ENCODE measurements at places on chromosomes 4 and X. TPM values are rescaled to one million over a fixed set of nuclear protein-coding genes. Genes with fewer than 3 reads are reported as not detected.
A peak's percentile ranks its signal among the peaks of the same experiment; 100 is the strongest.

GRCh38 chr4:89056292-89056952 is 563 bp downstream of the FAM13A start:
- no peaks in the 10 kb centered on the region for H3K27me3 ChIP-seq
- peak overlapping the region; percentile 58 for H3K27ac ChIP-seq
- no peaks in the 10 kb centered on the region for H3K36me3 ChIP-seq
- H3K4me3 ChIP-seq: peak overlapping the region; percentile 53

The ATP8A1 gene
- 259 TPM for total RNA-seq

The KLB gene
- 0.20 TPM for total RNA-seq

GRCh38 chr4:20015636-20016224 is 236.0 kb upstream of the SLIT2 start:
- H3K27ac ChIP-seq: no peak overlapping the region
- no peaks in the 10 kb centered on the region for H3K27me3 ChIP-seq
- no peaks in the 10 kb centered on the region for H3K36me3 ChIP-seq
- DNase-seq: no peak
- H3K4me1 ChIP-seq: no peaks in the 10 kb centered on the region

- H3K4me1 ChIP-seq: peaks cover 3% of the 10 kb centered on the region
- H3K27ac ChIP-seq: peak within 1 kb of the TSS; percentile 98
- no peaks in the 10 kb centered on the region for H3K27me3 ChIP-seq
- DNase-seq: peak; percentile 79
- H3K36me3 ChIP-seq: peaks cover 8% of the 10 kb centered on the region
These were observed at the start of gene CDK16 for GRCh38 chrX:47218280-47218919. CDK16 (plus strand) TSS chrX:47218681; CDS start chrX:47223558, 4,877 bp downstream.

The MGAT4D gene
- total RNA-seq: not detected

- peaks cover 96% of the 10 kb centered on the region for H3K4me1 ChIP-seq
- H3K27me3 ChIP-seq: no peaks in the 10 kb centered on the region
- peak overlapping the region; percentile 92 for H3K27ac ChIP-seq
These were observed 7.2 kb downstream of the SH3BP2 start for GRCh38 chr4:2799971-2800690.

- no peak within 1 kb of the TSS for H3K27ac ChIP-seq
- H3K27me3 ChIP-seq: no peaks in the 10 kb centered on the region
- peak; percentile 72 for DNase-seq
- peaks cover 7% of the 10 kb centered on the region for H3K4me1 ChIP-seq
- H3K4me3 ChIP-seq: no peak within 1 kb of the TSS
These were observed at the start of gene ARX for GRCh38 chrX:25015486-25016360. ARX (minus strand) TSS chrX:25015965; CDS start chrX:25015737, 228 bp downstream.

GRCh38 chrX:71909956-71910355 is 689 bp upstream of the NHSL2 start:
- H3K4me3 ChIP-seq: no peak overlapping the region
- H3K27ac ChIP-seq: no peak overlapping the region
- no peak for DNase-seq
- no peaks in the 10 kb centered on the region for H3K27me3 ChIP-seq

The KCND1 gene
- 3.1 TPM for total RNA-seq

DNA sequence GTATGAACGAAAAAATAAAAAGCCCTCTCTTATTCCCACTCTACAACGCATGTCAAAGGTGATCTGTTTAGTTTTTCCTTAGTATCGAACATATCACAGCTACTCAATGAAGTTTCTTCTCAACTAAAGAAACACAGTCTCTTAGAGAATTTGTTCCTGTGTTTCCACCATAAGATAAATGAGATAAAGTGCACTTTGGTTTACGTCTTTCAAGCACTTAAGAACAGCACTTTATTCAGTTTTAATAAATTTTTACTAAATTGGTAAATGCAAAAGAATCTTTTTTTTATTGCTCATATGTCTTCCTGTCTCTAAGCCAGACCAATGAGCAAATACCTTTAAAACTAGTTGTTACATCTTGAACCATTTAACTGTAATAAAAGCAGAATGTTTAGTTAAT is 259.8 kb downstream of the CHIC1 start:
- H3K4me1 ChIP-seq: no peaks in the 10 kb centered on the region
- no peaks in the 10 kb centered on the region for H3K27me3 ChIP-seq
- DNase-seq: no peak
- H3K36me3 ChIP-seq: no peaks in the 10 kb centered on the region

GRCh38 chr4:67393699-67394281 is 151.5 kb downstream of the CENPC start:
- H3K27me3 ChIP-seq: no peaks in the 10 kb centered on the region
- H3K4me1 ChIP-seq: no peaks in the 10 kb centered on the region
- H3K27ac ChIP-seq: no peak overlapping the region
- no peak overlapping the region for H3K4me3 ChIP-seq

The DUSP21 gene
- total RNA-seq: not detected

DNA sequence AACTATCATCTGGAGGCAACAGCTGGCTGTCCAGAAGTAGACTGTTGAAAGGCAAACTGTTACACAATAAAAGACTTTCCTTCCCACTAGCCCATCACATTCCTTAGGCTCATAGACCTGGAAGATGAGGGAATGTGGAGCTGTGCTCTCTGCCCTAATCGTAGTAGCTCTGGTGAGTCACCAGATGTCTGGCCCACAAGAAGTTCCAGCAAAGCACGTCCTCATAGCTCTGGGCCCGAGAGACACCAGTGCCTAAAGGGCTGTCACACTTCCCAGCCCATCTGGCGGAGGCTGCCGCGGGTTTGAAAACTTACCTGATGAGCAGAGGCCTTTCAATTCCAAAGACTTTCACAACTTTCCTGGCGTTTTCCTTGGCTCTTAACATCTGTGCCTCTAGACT is 81.7 kb upstream of the STOX2 start:
- no peak for DNase-seq
- H3K4me3 ChIP-seq: no peak overlapping the region
- H3K27me3 ChIP-seq: no peaks in the 10 kb centered on the region
- no peaks in the 10 kb centered on the region for H3K4me1 ChIP-seq
- no peaks in the 10 kb centered on the region for H3K36me3 ChIP-seq

GRCh38 chrX:131595120-131595519 is 51.2 kb downstream of the OR13H1 start:
- no peaks in the 10 kb centered on the region for H3K4me1 ChIP-seq
- H3K4me3 ChIP-seq: no peak overlapping the region
- DNase-seq: no peak
- H3K27me3 ChIP-seq: no peaks in the 10 kb centered on the region
- no peaks in the 10 kb centered on the region for H3K36me3 ChIP-seq

DNA sequence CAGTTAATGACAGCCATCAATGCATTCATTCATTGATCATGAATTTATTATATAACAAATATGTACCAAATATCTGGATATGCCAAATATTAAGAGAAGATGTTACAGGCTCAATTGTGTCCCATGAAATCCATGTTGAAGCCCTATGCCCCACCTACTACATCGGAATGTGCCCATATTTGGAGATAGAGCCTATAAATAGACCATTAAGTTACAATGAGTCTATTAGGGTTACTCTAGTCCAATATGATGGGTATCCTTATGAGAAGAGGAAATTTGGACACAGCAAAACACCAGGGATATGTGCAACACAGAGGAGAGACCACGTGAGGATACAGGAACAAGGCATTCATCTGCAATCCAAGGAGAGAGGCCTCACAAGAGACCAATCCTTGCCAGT is 634.5 kb downstream of the DMD start:
- H3K4me3 ChIP-seq: no peak overlapping the region
- no peaks in the 10 kb centered on the region for H3K4me1 ChIP-seq
- no peaks in the 10 kb centered on the region for H3K36me3 ChIP-seq

The IRF2 gene
- 46.1 TPM for total RNA-seq

The BMX gene
- not detected for total RNA-seq

- no peak overlapping the region for H3K27ac ChIP-seq
- no peaks in the 10 kb centered on the region for H3K27me3 ChIP-seq
- H3K4me3 ChIP-seq: no peak overlapping the region
- no peak for DNase-seq
- no peaks in the 10 kb centered on the region for H3K36me3 ChIP-seq
These were observed 42.1 kb upstream of the C1GALT1C1 start for GRCh38 chrX:120671963-120672362.

DNA sequence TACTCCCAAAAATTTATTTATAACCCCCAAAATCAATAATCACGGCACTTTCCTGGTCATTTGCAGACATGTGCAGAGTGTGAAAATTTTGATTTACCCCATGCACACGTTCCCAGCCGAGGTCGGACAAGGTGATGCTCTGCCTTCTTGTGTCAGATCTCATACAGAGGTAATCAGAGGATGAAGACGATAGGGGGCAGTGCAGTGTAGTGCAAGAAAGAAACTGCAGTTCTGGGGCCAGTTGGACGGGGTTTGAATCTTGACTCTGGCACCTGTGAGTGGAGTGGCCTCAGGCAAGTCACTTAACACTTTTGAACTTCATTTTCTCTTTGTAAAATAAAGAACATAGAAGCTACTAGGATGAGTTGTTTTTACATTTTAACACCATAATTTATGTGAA is 88.4 kb downstream of the FRMPD3 start:
- H3K4me3 ChIP-seq: no peak overlapping the region
- H3K27me3 ChIP-seq: no peaks in the 10 kb centered on the region
- H3K27ac ChIP-seq: no peak overlapping the region
- DNase-seq: peak; percentile 34
- no peaks in the 10 kb centered on the region for H3K36me3 ChIP-seq

GRCh38 chr4:156958276-156959074 is 13.1 kb downstream of the PDGFC start:
- H3K4me3 ChIP-seq: no peak overlapping the region
- H3K27me3 ChIP-seq: no peaks in the 10 kb centered on the region
- no peak overlapping the region for H3K27ac ChIP-seq
- no peaks in the 10 kb centered on the region for H3K36me3 ChIP-seq

The RPA4 gene
- 0.77 TPM for total RNA-seq

- no peaks in the 10 kb centered on the region for H3K27me3 ChIP-seq
- H3K4me1 ChIP-seq: no peaks in the 10 kb centered on the region
- no peak overlapping the region for H3K4me3 ChIP-seq
- no peak for DNase-seq
- no peaks in the 10 kb centered on the region for H3K36me3 ChIP-seq
These were observed 77.1 kb downstream of the SLC9A7 start for GRCh38 chrX:46681849-46682248.

The TGIF2LX gene
- total RNA-seq: not detected

DNA sequence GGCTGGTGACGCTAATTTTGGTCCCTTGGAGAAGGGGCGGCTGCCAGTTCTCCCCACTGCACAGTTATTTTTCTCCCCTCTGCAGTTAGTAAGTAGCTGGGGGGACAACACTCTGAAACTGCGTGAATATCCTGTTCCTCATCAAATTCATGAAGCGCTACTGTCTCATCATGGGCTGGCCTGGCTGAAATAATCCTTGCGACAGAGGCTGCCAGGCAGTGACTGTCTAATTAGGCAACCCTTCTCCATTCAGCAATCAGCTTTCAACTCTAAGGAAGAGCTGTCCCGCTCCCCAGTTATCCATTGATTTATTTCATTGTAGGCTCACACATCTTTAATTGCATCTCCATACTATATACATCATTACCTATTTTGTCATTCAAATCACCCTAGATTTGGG is 8.2 kb downstream of the SH3TC1 start:
- H3K36me3 ChIP-seq: peaks cover 43% of the 10 kb centered on the region
- H3K4me3 ChIP-seq: no peak overlapping the region
- H3K27me3 ChIP-seq: no peaks in the 10 kb centered on the region
- H3K27ac ChIP-seq: no peak overlapping the region
- peaks cover 34% of the 10 kb centered on the region for H3K4me1 ChIP-seq
- no peak for DNase-seq

- no peak overlapping the region for H3K4me3 ChIP-seq
- no peaks in the 10 kb centered on the region for H3K27me3 ChIP-seq
- H3K36me3 ChIP-seq: no peaks in the 10 kb centered on the region
- H3K27ac ChIP-seq: no peak overlapping the region
- H3K4me1 ChIP-seq: no peaks in the 10 kb centered on the region
These were observed 27.8 kb upstream of the SMIM10 start for GRCh38 chrX:134963041-134963440.

The PNPLA4 gene
- 2.1 TPM for total RNA-seq

- no peaks in the 10 kb centered on the region for H3K27me3 ChIP-seq
- H3K4me3 ChIP-seq: no peak overlapping the region
- no peaks in the 10 kb centered on the region for H3K36me3 ChIP-seq
- H3K4me1 ChIP-seq: no peaks in the 10 kb centered on the region
- DNase-seq: no peak
These were observed 289.1 kb upstream of the CLNK start for GRCh38 chr4:10973686-10974085.

DNA sequence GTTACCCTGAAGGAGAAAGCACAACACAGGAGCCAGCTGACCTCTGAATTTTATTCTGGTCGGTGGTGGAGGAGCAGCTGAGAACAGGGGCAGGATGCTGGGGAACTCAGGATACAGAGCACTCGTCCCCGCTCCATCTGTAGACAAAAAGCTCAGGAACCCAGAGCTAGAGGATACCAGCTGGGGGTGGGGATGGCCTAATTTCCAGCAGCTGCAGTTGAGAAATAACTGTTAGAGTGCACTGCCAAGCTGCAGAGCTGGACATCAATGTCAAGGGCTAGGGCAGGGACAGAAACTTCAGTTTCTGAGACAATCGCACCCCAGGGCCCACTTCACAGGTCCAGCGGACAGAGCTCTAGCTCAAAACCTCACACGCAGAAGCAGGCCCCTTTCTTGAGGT is 122.1 kb upstream of the GUCY1A1 start:
- no peaks in the 10 kb centered on the region for H3K27me3 ChIP-seq
- H3K4me1 ChIP-seq: no peaks in the 10 kb centered on the region
- DNase-seq: no peak
- H3K36me3 ChIP-seq: no peaks in the 10 kb centered on the region

DNA sequence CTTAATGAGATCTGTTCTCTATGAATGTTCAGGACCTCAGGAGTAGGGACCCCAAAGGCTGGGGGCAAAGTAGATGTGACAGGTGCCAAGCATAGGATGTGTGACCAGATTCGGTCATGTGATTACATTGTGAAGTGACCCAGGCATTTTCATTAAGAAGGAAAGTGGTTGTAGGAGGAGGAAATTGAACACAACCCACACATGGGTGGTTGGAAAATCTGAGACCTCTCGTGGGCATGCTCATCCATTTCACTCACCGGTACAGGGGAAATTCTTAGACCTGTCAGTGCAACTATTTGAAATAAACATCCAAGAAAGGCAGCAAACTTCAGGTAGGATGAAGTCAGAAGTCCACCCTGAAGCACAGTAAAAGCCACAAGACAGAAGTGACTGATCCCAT is 43.5 kb upstream of the CD99 start:
- no peaks in the 10 kb centered on the region for H3K4me1 ChIP-seq
- H3K27me3 ChIP-seq: no peaks in the 10 kb centered on the region
- no peak overlapping the region for H3K27ac ChIP-seq
- H3K4me3 ChIP-seq: no peak overlapping the region

The FAM9B gene
- 0.51 TPM for total RNA-seq

DNA sequence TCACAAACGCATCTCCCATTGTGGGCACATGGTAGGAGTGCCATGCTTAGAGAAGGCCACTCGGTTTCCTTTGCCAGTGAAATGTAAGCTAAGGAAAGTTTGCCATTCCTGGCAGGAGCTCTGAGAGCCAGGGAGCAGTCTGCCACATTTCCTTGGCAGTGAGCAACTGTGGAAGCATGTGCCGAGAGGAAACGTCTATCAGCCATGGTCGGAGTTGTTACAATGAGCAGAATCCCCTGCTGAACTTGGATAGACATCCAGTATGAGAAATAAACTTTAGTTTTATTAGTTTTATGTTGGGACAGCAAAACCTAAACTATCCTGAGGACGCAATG is 51.1 kb downstream of the ENOPH1 start:
- no peak for DNase-seq
- no peak overlapping the region for H3K27ac ChIP-seq
- H3K4me3 ChIP-seq: no peak overlapping the region
- no peaks in the 10 kb centered on the region for H3K27me3 ChIP-seq

GRCh38 chr4:134260126-134260525 is 58.5 kb upstream of the PABPC4L start:
- no peaks in the 10 kb centered on the region for H3K4me1 ChIP-seq
- no peak overlapping the region for H3K27ac ChIP-seq
- no peaks in the 10 kb centered on the region for H3K36me3 ChIP-seq
- H3K4me3 ChIP-seq: no peak overlapping the region
- no peak for DNase-seq

All from upper lobe of left lung (tissue), 6 donors.